ENCODE measurements at places on chromosomes 11 and 22.
A peak's percentile ranks its signal among the peaks of the same experiment; 100 is the strongest.

- DNase-seq: no peak
These were observed 21.6 kb upstream of the CSNK1E start for GRCh38 chr22:38338772-38339379.

DNA sequence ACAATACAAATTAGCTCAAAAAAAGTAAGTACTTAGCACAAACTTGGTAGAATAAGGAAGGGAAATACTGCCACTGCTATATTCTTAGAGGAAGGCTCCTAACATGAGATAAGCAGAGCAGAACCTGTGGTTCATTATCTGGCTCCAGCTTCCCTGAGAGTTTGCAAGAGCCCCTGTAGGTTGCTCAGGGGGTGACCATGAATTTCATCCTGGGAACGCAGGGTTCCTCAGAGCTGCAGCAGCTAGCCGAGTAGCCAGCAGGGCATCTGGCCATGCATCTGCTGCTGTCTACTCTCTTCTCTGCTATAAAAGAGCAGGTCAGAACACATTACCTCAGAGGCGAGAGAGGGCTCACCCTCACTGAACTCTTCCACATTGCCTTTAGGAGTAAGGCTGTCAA, 67.3 kb downstream of the TRPC6 start:
- no peak for DNase-seq

DNA sequence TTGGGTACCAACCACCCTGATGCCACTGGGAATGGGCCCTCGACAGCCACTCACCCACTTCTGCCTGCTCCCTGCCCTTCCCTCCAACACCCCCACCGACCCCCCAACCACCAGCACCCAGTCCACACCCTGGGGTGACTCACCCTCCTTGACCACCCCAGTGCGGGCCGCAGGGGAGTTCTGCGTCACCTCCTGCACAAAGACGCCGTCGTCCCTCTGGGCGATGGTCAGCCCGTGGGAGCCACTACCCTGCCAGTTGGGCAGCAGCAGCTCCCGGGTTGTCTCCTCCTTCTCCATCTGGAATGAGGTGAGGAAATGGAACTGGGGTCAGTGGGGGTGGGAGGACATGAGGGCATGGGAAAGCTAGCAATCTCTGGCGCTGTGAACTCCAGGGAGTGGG, 10.8 kb downstream of the AHNAK start:
- no peak for DNase-seq

DNA sequence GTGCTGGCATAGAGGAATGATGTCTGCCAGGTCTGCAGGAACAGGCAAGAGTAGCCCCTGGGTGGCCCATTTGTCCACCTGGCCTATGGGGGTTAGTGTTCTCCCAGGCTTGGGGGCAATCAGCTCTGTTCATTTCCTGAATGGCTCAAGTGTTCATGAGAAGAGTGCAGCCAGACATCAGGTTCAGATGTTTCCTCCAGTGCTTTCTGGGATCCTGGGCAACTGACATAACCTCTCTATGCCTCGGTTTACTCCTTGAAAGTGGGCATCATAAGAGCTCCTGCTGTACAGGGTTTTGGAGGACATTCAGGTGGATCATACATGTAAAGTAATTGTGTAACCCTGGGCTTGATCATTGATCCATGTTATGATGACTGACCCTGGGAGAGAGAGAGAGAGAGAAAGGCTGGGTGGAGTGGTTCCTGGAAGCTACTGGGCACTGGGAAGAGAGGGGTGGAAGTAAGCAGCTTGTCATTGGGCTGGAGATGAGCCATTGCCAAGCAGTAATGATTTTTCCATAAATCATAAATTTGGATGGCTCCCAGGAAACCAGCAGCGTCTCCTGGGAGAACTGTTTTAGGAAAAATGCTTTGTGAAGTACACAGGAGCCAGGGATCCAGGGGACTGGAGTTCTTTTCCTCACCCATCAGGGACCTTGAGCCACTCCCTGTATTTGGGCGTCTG, 30.2 kb upstream of the ACCSL start:
- DNase-seq: no peak

GRCh38 chr11:28505232-28505631, 397.0 kb downstream of the METTL15 start:
- no peak for DNase-seq

DNA sequence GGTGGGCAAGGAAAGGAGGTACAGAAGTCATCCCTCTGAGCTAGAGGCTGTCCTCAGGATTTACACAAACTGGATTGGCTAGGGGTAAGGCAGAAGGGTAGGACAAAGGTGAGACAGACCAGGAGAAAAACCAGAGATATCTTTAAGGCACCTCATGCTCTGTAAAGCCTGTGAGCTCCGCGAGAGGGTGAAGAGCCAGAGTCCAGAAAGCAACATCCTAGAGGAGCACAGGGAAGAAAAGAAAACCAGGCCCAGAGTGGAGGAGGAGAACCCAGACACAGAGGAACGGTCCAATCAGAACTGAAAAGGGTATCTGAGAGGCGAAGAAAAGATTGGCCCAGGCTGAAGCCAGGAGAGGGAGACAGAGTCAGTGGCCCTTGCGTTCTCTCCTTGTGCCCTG, 5.1 kb downstream of the SLC37A4 start:
- DNase-seq: no peak

DNA sequence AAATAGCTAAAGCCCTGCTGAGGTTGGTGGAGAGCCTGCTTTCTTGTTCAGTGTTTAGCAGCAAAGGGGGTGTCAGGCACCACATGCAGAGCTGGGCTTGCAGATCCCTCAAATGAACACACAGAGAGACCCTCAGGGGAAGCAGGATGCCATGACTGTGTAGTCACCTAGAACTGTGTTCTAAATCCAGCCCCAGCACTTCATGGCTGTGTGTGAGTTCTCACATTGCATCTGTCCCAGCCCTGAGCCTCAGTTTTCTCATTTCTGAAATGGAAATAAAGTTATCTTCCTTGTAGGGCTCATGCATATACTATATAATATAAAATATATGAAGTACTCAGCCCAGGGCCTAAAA, 47.1 kb downstream of the CWC15 start:
- no peak for DNase-seq

- no peak for DNase-seq
These were observed 92.4 kb upstream of the BID start for GRCh38 chr22:17866621-17867020.

DNA sequence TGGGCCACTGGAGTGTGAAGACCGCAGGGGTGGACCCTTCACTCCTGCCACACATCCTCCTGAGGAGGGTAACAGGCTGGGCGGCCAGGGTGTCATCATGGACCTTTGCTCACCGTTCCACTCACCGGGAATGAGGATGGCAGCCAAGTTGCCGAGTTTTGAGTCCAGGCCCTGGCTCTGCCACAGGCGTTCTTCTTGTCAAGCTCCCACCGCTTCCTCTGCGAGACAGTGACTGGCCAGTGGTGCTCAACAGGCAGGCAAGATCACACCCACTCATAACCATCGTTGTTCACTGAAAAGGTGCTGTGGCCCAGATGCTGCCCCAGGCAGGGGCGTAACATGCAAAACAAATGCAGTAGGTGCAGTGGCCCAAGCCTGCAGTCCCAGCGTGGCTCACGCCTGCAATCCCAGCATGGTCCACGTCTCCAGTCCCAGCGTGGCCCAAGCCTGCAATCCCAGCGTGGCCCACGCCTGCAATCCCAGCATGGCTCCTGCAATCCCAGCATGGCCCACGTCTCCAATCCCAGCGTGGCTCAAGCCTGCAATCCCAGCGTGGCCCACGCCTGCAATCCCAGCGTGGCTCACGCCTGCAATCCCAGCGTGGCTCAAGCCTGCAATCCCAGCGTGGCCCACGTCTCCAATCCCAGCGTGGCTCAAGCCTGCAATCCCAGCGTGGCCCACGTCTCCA, 5.0 kb upstream of the PANX2 start:
- no peak for DNase-seq

- DNase-seq: no peak
These were observed 25.8 kb downstream of the USP35 start for GRCh38 chr11:78214331-78215194.

DNA sequence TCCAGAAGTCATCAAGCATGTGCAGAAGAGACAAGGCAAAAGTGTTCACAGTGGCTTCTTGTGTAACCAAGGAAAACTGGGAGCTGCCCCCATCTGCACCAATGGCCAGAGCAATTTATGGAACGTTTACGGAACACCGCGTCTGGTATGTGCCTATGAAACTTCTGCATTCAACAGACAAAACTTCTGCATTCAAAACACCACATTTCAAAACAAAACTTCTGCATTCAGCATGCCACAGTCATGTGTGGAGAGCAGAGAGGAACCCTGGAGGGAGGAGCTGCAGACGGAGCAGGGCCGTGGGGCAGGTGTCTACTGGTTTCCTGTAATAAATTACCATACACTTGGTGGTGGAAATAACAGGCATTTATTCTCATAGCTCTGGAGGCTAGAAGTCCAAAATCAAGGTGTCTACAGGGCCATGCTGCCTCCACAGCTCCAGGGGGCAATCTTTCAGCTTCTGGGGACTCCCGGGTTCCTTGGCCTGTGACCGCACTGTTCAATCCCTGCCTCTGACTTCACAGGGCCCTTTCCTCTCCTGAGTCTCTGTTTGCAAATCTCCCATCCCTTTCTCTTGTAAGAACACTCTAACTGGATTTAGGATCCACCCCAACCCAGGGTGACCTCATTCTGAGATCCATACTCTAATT, 32.2 kb downstream of the RPL3 start:
- no peak for DNase-seq

DNA sequence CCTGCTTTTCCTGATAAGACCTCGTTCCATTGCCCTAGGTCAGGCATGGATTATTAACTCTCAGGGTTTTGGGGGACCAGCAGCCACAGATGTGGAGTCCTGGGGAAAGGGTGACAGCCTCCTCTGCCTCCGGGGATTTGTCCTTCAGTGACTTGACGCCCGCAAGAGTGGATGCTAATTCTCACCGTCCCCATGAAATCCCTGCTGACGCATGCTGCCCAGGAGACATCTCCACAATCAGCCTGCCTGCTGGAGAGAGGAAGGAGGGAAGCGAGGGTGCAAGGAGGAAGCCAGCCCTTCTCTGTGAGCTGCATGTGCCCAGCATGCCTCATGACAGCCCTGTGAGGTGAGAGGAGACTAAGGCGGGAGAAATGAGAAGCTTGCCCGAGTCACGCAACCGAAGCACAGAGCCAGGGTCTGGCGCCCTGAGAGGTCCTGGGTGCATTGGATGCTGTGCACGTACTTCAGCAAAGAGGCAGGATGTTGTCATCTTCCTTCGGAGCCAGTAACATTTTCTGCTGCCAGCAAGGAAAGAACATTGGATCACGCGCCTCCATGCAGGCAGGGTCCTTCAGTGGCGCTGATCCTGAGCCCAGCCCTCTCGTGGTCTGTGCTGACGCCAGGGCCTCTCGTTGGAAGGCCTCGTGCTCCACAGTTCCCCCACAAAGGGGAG, 27.3 kb upstream of the KRTAP5-6 start:
- DNase-seq: no peak

GRCh38 chr11:123580557-123581275, 73.7 kb downstream of the SCN3B start:
- DNase-seq: peak; percentile 42

DNA sequence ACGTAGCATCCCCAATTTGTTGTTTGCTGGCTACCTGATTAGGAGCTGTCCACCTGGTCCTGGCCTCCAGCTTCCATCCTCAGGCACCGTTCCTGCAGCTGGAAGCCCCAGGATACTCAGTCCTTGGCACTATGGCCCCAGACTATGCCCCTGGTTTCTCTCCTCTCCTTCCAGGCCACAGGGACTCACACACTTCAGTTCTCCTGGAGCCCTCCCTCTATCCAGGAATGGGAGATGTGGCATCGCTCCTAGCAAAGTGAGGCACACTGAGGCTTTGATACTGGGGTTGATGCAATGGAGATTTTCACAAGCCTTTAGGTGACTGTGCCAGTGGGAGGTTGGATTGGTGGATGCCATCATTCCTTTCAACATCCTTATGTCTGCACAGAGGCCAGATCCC, 142.8 kb upstream of the B3GAT1 start:
- DNase-seq: no peak

DNA sequence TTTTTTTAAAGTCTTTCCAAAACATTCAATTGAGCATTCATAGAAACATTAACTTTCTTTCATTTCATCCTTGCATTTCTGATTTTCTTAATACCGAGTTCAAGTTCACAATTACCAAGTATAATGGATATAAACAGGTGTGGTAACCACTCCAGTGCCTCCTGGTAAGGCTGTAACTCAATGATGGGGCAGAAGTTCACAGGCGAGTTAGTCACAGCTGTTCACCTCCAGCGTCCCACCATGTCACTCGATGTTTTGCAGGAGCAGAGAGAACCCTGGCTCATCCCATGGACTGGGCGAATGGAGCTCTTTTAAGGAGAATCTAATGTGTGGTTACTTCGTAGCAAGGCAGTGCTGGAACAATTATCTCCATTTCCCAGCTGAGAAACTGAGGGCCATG, 94.4 kb upstream of the ALX4 start:
- no peak for DNase-seq

GRCh38 chr11:17013548-17014320, 480 bp downstream of the PLEKHA7 start:
- DNase-seq: no peak

- DNase-seq: no peak
These were observed 38.2 kb upstream of the BLID start for GRCh38 chr11:122154227-122154626.

GRCh38 chr11:9777066-9777465, 113.2 kb downstream of the SWAP70 start:
- no peak for DNase-seq

DNA sequence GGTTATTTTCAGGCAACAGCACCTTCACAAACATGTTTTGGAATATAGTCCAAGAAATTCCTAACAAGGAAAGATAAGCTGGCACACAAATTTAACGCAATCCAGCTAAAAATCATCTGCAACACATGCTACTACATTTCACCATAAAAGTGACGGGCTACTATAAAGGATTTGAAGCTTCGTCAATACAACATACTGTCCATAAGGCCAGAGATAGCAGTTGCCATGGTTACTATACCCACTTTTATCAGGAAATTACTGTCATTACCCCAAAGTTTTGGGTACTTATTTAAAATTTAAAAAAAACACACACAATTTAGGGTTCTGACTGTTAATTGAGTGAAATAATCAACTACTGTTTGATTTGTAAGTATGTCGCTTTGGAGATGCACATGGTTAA, 6.9 kb downstream of the PHF21A start:
- no peak for DNase-seq

- no peak for DNase-seq
These were observed 4.4 kb downstream of the TMEM258 start for GRCh38 chr11:61787928-61788491.

DNA sequence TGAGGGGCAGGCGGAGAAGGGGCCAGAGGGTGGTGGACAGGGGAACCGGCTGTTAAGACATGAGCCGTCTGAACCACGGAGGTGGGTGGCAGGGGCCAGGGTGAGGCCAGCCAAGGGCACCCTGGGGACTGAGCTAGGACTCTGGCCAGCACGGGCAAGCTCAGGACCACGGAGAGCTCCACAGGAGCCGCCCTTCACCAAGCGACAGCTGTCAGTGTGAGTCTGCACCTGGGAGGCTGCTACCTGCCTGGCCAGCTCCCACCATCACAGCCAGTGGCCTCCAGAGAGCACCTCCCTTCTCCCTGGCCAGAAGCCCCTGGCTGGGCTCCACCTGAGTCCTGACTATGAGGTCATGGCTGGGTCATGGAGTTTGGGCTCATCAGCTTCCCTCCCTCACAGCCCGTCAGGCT, 21.6 kb downstream of the MGAT3 start:
- DNase-seq: no peak

GRCh38 chr11:22273781-22274180, 64.4 kb upstream of the SLC17A6 start:
- no peak for DNase-seq

GRCh38 chr11:8956860-8957259, 7.4 kb downstream of the TMEM9B start:
- DNase-seq: no peak

Measured in activated T-cell treated with anti-CD3 and anti-CD28 coated beads for 1 hour (primary cell).